Stimulated activated CD8-positive, alpha-beta memory T cell treated with anti-CD3 and anti-CD28 coated beads, Interleukin-4, amount 100 ng/mL, for 1 hour (primary cell): ENCODE measurements at places on chromosomes 16 and 17.
A peak's percentile ranks its signal among the peaks of the same experiment; 100 is the strongest.

DNA sequence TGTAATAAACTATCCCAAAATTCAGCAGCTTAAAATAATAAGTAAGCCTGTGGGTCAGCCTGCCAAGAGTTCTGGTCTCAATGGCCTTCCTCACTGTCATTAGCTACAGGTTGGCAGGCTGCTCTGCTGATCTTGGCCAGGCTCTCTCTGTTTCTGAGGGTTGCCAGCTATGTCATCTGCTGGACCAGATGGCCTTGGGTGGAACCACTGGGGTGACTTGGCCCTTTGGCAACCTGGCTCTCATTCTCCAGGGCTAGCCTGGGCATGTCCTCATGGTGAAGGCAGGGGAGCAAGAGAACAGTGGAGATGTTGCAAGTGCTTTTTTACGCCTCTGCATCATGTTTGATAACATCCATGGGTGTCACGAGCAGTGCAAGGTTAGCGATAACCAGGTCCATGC lies 13.9 kb downstream of the ITGAM start:
- no peak for DNase-seq

GRCh38 chr17:43832168-43832975 lies 574 bp downstream of the MPP3 start:
- no peak for DNase-seq

DNA sequence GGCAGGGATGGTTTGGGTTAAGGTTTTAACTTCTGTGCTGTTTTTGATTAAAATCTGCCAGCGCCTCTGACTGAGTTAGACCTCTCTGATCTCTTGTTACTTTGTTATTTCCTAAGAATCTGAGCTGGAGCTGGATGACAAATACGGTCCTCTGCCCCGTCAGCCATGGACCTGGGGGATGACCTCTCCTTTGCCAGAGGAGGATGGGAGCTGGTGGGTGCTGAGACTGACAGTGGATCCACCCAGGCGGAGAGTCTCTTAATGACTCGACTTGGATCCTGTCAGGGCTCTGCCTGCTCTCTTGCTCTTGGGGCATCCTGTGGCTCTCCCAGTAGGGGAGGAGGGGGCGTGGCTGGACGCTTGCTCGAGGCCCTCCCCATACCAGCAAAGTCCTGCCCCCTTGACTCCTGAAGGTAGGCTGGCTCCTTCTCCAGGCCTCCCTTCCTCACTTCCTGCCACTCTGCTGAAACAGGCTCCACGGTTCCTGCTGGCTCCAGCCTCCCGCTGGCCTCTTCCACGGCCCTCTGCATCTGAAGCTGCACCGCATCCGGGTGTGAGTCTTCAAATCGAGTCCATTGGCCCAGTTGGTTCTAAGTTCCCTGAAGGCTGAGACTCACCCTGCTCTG lies 24.8 kb upstream of the MAP3K14 start:
- no peak for DNase-seq

DNA sequence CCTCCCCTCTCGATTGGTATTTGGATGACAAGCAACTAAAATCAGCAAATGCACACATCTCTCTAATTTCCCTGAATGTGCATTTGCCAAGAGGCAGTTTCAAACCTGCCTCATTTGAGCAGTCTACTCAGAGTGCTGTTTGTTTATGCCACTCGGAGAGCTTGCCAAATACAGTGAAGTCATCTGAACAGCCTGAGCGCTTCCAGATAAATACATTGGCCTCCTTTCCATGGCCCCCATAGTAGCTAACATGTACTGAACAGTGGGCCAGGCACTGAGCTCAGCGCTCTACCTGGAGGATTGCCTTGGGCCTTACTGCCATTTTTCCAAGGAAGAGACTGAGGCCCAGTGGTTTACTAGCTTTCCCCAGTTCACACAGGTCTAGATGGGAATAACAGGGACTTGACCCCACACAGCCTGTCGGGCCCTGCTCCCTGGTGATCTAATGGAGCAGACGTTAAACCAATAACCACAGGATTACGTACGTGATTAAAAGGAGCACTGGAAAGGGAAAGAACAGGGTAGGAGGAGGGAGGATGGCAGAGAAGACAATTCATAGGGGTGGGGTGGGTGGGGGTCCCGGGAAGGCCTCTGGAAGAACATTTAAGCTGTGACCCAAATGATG lies 18.7 kb upstream of the ANKRD40CL start:
- DNase-seq, result no peak

GRCh38 chr16:87736008-87736382 lies 29.8 kb downstream of the KLHDC4 start:
- DNase-seq, result no peak

DNA sequence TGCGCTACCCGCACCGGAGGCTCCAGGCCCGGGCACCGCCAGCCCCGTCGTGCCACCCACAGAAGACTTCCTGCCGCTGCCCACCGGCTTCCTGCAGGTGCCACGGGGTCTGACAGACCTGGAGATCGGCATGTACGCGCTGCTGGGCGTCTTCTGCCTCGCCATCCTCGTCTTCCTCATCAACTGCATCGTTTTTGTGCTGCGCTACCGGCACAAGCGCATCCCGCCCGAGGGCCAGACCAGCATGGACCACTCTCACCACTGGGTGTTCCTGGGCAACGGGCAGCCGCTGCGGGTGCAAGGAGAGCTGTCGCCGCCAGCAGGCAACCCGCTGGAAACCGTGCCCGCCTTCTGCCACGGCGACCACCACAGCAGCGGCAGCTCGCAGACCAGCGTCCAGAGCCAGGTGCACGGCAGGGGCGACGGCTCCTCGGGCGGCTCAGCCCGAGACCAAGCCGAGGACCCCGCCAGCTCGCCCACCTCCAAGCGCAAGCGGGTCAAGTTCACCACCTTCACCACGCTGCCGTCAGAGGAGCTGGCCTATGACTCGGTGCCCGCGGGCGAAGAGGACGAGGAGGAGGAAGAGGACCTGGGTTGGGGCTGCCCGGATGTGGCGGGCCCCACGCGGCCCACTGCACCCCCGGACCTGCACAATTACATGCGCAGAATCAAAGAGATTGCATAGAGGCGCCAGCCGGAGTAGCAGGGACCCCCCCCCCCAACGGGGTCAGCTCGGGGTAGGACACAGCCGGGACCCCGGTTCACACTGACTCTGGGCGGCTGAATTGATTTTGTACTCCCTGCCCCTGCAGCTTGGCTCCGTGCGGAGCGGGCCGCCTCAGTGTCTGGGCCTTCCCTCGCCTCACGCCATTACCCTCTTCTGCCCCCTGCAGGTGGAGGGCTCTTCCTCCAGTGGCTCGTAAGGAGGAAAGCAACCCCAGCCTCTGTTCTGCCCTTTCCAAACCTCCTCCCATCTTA lies 58.5 kb downstream of the TMEM132E start:
- DNase-seq, result peak; percentile 64

DNA sequence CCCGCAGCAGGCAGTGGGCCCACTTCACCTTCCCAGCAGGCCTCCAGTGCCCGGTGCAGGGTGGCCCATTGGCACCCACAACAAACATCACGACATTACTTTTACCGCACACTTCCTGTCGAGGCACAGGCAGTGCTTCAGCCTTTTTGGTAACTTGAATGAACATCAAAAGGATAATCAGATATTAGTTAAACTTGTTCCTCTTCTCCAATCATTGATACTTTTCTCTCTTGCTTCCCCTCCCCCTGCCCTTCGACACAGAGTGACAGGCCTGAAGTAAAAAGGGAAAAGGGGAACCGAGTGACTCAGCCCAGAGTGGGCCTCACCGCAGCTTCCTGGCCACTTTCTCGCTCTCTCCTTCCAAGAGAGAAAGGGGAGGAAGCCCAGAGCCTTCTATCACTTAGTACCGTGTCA lies 507.0 kb downstream of the MAF start:
- DNase-seq, result no peak

DNA sequence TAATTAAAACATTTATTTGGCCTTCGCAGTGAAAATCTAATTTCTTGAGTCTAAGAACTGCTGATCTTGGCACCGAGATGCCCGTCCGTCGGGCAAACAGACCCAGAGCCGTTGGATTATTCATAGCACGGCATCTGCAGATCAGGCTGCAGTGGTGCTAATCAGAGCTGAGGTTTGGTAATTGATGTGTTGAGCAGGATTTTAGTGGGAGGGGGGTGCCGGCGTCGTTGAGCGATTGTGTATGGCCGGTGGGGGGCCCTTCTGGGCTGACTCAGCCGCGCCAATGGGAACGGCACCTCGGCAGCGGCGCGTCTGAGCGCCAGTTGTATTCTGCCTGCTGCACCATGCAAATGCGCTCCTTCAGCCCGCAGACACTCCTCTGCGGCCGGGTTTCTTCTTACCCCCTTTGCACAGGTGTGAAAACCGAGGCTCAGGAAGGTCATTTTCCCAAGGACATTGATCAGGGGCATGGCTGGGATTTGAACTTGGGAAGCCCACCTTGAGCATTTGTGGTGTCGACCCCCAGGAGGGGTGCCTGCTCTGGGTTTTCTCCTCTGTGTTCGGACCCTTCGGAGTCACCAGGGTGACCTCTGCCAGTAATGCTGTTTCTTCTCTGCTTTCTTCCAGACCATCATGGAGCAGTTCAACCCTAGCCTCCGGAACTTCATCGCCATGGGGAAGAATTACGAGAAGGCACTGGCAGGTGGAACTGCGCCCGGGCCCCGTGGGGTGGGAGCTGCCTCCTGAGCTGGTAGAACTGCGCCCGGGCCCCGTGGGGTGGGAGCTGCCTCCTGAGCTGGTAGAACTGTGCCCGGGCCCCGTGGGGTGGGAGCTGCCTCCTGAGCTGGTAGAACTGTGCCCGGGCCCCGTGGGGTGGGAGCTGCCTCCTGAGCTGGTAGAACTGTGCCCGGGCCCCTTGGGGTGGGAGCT lies 18.4 kb downstream of the BAIAP2 start:
- no peak for DNase-seq

DNA sequence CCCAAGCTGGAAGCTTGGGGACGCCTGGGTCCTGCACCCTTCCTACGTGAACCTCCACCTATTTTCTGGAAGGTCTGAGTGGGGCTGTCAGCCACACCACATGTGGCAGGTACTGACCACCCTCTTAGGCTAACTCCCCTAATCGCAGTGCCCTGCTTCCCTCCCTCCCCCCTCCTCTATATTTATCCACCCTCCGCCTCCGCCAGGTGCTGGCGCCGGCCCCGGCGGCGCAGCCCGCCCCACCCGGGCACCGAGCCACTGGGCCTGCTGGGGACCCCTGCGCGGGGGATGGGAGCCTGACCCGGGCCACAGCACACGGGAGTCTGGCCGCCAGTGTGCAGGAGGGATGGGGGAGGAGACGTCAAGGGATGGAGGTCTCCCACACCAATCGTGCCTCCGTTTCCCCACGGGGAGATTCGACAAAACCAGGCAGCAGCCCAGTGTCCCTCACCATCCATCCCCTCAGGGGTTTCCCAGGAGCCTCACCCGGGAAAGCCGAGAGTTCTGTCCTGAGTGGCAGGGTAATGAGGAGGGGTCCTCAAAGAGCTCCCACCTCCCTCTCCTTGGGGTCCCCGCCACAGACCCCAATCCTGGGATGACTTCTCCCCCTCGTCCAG lies 1.3 kb downstream of the PLEKHH3 start:
- DNase-seq, result no peak

DNA sequence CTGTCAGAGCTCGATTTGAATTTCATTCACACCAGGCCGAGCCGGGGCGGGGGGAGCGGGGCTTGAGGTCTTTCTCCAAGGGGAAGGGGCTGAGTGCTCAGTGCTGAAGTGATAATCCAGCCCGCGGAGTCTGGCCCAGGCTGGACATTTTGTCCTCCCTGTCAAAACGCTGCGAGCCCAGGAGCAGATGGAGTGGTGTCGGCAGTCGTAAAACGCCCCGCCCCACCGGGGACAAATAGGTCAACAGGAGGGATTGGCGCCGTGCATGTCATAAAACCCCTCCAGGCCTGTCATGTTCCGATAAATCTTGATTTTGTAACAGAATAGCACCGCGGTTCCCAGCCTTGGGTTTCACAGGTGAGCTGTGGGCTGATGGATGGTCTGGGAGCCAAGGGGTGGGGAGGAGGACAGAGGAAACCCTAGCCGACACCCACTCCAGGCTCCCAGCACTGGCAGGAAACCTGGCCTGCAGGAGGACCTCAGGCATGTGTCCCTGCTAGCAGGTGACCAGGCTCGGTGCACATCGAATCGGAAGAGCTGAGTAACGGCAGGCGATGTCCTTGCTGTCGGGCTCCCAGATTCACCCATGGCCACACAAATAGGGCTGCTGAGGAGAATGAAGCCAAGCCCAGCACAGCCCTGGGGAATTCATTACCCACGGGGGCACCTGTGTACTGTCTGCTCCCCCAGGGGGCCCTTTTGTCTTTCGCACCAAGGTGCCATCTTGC lies 341.4 kb downstream of the FOXL1 start:
- DNase-seq, result no peak

- no peak for DNase-seq
Measured at GRCh38 chr17:47279062-47279801, 25.6 kb downstream of the ITGB3 start.

DNA sequence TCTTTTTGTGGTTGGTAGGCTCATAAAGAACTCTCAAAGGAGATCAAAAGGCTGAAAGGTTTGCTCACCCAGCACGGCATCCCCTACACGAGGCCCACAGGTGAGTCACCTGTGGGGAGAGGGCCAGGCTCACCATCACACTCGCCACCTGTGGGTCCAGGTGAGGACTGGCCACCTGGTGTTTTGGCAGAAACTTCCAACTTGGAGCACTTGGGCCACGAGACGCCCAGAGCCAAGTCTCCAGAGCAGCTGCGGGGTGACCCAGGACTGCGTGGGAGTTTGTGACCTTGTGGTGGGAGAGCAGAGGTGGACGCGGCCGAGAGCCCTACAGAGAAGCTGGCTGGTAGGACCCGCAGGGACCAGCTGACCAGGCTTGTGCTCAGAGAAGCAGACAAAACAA lies 11.1 kb downstream of the GNPTG start:
- DNase-seq, result no peak

- no peak for DNase-seq
Measured at GRCh38 chr17:72496461-72496860, 375.6 kb downstream of the SOX9 start.

- DNase-seq, result no peak
Measured at GRCh38 chr17:17076066-17076465, 33.8 kb downstream of the MPRIP start.

DNA sequence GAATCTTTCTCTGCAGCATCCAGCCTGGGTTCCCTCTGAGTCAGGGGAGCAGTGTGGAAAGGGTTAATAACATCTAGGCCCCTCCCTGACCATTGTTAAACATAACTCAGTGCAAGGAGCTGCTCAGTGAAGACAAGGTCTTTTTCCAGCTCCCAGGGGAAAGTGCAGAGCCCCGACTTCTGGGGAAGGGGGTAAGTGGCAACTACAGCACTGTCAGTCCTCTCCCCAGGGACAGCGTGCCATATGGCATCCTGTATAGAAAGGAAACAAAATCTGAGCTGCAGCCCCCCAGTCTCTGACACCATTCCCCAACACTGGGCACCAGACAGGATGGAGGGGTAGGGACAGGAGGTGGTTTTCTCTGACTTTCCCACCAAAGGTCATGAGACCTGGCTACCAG lies 7.8 kb downstream of the MRPL27 start:
- DNase-seq, result no peak

- DNase-seq, result no peak
Measured at GRCh38 chr17:60481604-60482003, 44.4 kb downstream of the APPBP2 start.
